ENCODE measurements at places on chromosomes 5 and 9. TPM values are rescaled to one million over a fixed set of nuclear protein-coding genes. Genes with fewer than 3 reads are reported as not detected.

The NR3C1 gene
- total RNA-seq, result 55.1 TPM

The INSL6 gene
- not detected for total RNA-seq

The GPX3 gene
- total RNA-seq, result 21.5 TPM

The MARCHF11 gene
- total RNA-seq, result not detected

The PCDHGA11 gene
- 11.0 TPM for total RNA-seq

The SLC6A7 gene
- total RNA-seq, result not detected

The CAMK2A gene
- total RNA-seq, result under 0.01 TPM

The KIAA0825 gene
- total RNA-seq, result 4.1 TPM

The FOXD4L6 gene
- not detected for total RNA-seq

The ALDOB gene
- total RNA-seq, result not detected

The ADAMTS12 gene
- total RNA-seq, result 5.3 TPM

The NEUROG1 gene
- not detected for total RNA-seq

The JADE2 gene
- total RNA-seq, result 32.2 TPM

The HACD4 gene
- 1.7 TPM for total RNA-seq

The TRPM3 gene
- 10.9 TPM for total RNA-seq

The UBTD2 gene
- total RNA-seq, result 16.0 TPM

The NR5A1 gene
- not detected for total RNA-seq

The PHYHD1 gene
- 5.7 TPM for total RNA-seq

The LCN15 gene
- total RNA-seq, result not detected

All from aortic smooth muscle cell (primary cell).